ENCODE measurements at places on chromosomes 12 and 14. TPM values are rescaled to one million over a fixed set of nuclear protein-coding genes. Genes with fewer than 3 reads are reported as not detected.

FBXO21 gene
- 26.5 TPM for total RNA-seq

DHRS2 gene
- total RNA-seq, result 0.24 TPM

DAO gene
- total RNA-seq, result not detected

MGP gene
- not detected for total RNA-seq

TAS2R13 gene
- total RNA-seq, result 1.0 TPM

NTF3 gene
- not detected for total RNA-seq

RNASE7 gene
- not detected for total RNA-seq

RNFT2 gene
- 12.9 TPM for total RNA-seq

TAS2R20 gene
- 0.86 TPM for total RNA-seq

GALNT16 gene
- not detected for total RNA-seq

DIO3 gene
- total RNA-seq, result not detected

SERPINA3 gene
- not detected for total RNA-seq

OVCH1 gene
- total RNA-seq, result not detected

TRPV4 gene
- not detected for total RNA-seq

KLRC4 gene
- total RNA-seq, result not detected

PTGER2 gene
- total RNA-seq, result 158 TPM

CLEC7A gene
- total RNA-seq, result not detected

PCED1B gene
- 117 TPM for total RNA-seq
